Tibial nerve (tissue), 4 donors: ENCODE measurements at places on chromosomes 6 and 20. TPM values are rescaled to one million over a fixed set of nuclear protein-coding genes. Genes with fewer than 3 reads are reported as not detected.

Gene NPEPL1
- 63.4 TPM for total RNA-seq

Gene PAX1
- not detected for total RNA-seq

Gene OLIG3
- not detected for total RNA-seq

Gene MOG
- total RNA-seq, result not detected

Gene TGM3
- total RNA-seq, result not detected

Gene FKBP5
- 616 TPM for total RNA-seq

Gene TMEM151B
- total RNA-seq, result not detected

Gene OTOR
- not detected for total RNA-seq

Gene GABRR1
- total RNA-seq, result not detected

GRCh38 chr20:5862703-5863039, 87.7 kb downstream of the TRMT6 start:
- no peak for DNase-seq

DNA sequence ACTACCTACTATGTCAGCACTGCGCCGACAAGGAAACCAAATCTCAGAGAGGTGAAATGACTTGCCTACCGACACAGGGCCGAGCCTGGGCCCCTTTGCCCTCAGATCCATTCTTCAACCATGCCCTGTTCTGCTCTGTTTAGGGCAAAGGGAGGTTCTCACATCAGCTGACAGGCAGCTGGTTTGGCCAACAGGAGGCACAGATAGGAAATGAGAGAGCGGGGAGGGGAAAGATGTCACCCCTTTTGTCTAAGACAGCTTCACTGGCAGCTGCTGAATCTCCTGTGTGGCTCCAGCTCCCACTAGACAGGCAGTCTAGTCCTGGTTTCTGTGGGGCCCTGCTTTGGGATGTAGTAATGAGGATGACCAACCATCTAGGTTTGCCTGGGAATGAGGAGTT, 158.7 kb downstream of the TMEM200A start:
- no peak for DNase-seq

DNA sequence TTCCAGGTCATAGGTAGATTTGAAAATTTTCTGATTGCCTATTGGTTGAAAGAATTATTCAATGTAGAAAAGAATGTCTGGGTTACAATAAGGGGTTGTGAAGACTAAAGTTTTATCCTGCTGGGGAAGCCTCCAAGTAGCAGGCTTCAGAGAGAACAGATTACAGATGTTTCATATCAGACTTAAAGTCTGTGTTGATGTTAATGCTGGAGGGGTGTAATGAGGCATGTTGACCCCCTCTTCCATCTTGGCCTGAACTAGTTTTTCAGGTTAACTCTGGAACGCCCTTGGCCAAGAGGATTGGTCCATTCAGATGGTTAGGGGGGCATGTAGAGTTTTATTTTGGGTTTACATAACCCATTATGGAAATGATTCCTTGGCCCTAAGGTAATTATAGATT, 356.2 kb downstream of the UTRN start:
- no peak for DNase-seq

- no peak for DNase-seq
Measured at GRCh38 chr20:47493963-47494293, 7.8 kb upstream of the NCOA3 start.

- DNase-seq, result no peak
Measured at GRCh38 chr6:150002710-150003109, 22.6 kb downstream of the RAET1L start.

GRCh38 chr20:51702556-51702955, 65.6 kb downstream of the ATP9A start:
- no peak for DNase-seq

DNA sequence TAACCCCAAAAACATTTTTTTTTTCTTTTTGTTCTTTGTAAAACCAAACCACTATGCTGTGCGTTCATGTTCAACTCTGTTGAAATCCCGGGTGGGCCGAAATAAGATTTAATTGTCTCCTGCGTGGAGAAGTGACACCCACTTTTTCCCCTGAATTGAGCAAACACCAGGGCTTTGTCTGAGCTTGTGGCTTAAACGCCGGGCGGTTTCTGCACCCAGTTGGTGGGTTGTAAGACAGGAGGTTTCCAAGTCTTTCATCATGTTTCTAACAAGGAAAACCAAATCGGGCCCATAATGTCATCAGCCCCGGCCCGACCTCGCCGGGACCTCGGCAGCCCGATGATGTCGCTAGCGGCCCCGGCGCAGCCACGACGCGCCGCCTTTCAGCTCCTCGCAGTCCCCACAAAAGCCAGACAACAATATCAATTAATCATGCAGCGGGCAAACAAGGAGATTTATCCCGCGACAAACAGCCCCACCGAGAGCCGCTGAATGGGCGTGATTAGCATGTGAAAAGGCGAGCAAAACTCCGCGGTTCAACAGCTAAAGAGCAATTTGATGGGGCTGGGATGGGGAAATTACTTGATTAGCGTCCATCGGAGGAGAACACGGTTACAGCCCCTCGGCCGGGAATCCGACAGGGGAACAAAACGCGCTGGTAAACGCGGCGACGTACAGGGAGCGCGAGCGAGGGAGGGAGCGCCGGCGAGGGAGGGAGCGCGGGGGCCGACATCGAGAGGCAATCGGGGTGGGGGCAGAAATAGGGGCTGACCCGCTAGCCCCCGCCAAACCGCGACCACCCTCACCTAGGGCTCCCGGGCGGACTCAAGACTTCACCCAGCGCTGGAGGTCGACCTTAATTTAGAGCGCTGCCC, 5.3 kb downstream of the LINC00237 start:
- DNase-seq, result no peak

- DNase-seq, result no peak
Measured at GRCh38 chr6:78397499-78397898, 469.9 kb upstream of the IRAK1BP1 start.

DNA sequence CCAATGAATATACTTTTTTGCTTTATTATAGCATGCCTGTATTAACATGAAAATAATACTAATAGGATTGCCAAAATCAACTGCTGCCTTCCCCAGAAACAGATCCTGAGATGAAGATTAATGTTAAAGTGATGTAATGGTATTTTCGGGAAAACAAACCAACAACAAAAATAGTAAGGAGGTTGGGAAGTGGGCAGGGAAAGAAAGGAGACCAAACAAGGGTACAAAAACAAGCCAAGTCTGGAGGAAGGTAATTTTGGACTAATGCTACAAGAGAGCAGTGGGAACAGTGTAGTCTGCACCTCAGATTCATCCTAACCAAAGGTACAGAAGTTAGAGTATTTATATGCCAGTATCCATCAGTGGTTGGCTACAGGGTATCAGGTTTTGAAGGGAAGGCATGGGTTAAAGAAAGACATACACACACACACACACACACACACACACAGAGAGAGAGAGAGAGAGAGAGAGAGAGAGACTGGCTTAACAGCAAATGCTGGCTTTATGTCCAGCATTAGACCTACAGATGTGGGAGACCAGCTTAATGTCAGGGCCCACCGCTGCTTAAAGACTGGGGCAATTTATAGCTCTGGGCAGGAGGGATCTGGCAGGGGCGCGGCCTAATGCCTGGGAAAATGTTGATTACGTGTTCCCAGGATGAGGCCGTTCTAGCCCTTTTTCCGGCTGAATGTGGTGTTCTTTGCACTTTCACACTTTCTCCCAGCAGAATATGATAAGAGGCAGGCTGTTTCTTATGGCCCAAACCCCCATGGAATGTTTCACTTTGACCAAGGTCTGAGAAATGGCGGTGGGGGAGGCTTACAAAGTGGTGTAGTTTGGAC, 3.8 kb upstream of the SLC17A1 start:
- DNase-seq, result no peak

GRCh38 chr6:26258212-26258977, 106.6 kb upstream of the BTN3A2 start:
- no peak for DNase-seq

- no peak for DNase-seq
Measured at GRCh38 chr6:83928286-83928685, 68.8 kb downstream of the CYB5R4 start.

DNA sequence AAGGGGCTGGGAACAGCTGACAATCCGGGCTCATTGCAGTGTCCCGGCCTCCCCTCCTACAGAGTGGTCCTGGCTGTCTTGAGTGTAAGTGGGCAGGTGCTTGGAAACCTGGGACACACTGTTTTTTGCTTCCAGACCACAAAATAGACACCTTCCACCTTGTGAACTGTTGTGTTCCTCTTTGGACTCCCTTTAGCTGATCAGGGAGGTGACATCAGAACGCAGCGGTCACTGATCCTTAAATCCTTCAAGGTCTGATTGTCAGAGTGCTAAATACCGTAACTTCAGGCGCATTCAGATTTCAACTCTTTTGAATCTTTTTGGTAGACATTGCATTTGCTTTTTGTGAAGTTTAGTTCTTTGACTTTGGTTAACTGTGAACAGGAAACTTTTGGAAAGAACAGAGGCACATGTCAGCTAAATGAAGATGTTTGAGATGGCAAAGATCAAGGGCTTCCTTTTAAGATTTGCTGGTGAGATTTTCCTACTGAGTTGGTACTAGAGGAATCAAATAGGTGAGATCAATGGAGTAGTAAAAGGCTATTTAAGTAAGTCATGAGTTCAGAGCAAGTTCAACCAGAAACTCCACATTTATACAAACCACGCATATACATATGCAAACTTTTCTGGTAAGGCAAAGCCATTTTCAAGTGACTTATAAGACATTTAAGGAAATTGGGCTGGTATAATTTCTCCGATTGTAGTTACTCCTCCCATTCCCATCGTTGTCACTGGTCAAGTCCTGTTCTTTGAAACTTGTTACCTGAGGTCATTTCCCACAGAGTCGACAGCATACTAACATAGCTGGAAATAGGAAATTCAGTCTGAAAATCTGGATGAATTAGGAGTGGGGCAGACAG, 6.3 kb downstream of the PPP1R3G start:
- DNase-seq, result no peak

DNA sequence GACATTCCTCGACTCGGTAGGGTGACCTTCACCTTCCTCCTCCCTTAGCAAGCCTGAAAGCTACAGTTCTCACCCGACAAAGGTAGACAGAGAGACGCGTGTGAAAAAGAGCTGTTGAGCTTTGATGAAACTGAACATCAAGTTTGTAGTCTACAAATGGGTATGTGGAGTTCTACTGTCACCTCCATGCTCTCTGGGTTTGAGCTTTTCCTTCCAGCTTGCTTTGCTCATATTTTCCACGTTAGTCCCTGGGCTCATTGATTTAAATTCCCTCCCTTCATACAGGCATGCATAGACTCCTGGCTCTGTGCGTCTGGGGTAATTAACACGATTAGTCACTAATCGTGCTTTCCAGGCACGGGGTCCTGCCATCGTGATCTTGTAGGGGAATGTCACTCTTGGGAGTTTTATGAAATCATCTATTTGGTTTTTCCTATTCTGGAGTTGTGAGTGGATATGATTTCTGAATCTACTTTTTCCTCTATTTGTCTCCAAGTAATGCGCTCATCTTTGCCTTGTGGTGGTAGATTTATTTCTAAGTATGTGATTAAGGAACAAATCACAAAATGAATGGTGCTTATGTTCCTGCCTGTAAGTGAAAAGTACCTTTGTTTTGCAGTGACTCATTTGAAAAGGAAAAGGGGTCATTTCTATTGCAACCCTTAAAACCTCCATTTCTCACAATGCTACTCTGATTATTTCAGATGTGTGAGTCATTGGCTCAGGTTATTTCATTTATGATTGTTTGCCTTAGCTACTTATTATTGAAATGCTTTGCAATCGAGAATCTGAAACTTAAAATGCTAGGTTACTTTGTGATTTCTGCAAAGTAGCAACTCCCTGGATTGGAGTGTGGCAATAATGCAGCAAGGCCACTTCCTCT, 154.6 kb downstream of the ZDHHC14 start:
- no peak for DNase-seq
